Stimulated activated CD4-positive, alpha-beta T cell treated with anti-CD3 and anti-CD28 coated beads, Interleukin-12 subunit alpha, Interleukin-12 subunit beta, amount 100 ng/mL, for 4 hours (primary cell): ENCODE measurements at places on chromosomes 6 and 20.

- DNase-seq = no peak
Observed at GRCh38 chr6:133871131-133871530, 17.8 kb upstream of the TCF21 start.

- DNase-seq = no peak
Observed at GRCh38 chr20:21693322-21693721, 12.1 kb upstream of the PAX1 start.

GRCh38 chr6:148649454-148649963 lies 97.3 kb upstream of the UST start:
- no peak for DNase-seq

GRCh38 chr20:41877911-41878310 lies 259.7 kb upstream of the CHD6 start:
- no peak for DNase-seq

GRCh38 chr6:159142531-159142930 lies 26.7 kb upstream of the FNDC1 start:
- DNase-seq = no peak

- DNase-seq = peak; percentile 61
Observed at GRCh38 chr6:97186416-97186999, 96.5 kb downstream of the MMS22L start.

DNA sequence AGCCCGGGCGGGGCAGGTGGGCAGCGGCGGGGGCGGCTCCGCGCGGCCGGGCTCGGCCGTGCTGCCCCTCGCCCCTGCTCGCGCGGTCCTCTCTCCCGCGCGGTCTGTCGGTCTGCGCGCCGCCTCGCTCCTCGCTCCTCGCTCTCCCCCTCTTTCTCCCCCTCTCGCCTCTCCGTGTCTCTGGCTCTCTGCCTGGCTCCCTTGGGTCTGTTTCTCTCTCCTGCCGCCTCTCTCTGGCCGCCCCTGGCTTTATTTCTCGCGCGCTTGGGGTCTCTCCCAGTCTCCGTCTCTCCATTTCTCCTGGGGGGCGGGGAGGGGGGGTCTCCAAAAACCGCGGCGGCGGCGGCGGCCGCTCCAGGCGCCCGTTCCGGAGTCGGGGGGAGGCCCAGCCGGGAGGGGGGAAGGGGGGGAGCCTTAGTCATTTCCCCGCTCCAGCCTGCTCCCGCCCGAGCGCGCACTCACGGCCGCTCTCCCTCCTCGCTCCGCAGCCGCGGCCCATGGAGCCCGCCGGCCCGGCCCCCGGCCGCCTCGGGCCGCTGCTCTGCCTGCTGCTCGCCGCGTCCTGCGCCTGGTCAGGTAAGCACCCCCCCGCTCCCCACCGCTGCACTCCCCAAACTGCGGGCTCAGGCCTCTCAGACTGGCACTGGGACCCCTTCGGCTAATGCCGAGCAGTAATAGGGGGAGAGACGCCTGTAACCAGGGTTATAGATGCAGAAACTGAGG lies at the start of gene SIRPA:
Gene SIRPA (plus strand): TSS at position 457 of the 723 bp plus-strand sequence. CDS start 41 bp downstream, at position 498.
- no peak for DNase-seq

GRCh38 chr6:21005816-21006570 lies 471.7 kb downstream of the CDKAL1 start:
- no peak for DNase-seq

DNA sequence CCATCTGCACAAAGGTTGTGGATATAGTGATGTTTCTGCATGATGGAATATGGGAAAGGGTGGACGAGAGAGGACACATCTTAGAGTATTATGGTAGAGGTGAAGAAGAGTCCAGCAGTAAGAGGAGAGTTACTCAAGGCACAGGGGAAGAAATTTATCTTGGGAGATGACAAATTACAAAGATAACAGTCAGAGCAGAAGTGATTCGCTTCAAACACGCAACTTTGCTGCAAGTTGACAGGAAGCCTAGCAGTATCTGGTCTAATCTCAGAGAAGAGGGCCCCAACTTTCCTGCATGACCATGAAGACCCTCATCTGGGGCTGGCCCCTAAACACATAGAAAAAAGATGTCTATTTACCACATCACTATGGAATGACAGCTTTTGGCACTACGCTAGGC lies 1.2 kb upstream of the CALHM6 start:
- DNase-seq = no peak

DNA sequence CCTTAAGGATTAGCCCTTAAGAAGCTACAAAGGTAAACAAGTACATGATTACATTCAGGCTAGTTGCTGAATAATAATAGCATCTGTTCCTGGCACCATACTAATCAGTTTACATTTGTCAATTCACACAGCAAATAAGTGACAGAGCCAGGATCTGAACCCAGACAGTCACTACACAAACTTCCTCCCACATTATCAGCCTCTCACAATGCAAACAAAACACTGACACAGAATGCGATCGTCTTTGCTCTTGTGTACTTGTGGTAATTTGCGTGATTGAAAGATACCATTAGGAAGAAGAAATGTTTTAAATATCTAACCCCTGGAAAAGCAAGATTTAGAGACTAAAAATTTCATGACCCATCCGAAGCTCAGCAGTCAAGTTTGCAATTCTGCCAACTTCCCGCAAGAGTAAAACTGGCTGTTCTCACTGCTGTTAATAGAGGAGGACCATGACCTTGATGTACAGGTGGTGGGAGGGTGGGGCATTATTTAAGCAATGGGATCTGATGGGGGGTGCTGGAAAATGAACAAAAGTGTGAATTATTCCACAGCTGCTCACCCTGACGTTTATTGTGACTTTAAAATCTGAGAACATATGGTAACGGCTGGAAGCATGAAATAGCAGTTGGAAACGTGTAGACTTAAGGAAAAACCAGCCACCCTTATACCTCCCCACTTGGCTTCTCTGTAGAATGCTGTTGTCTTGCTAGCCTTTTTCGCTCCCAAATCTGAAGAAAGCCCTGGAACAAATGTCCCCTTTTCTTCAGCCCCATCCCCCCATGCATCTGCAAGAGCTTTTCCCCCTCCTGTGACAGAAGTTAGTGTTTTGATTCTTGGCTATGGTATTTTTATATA lies 95.3 kb upstream of the ARMC2 start:
- no peak for DNase-seq

- no peak for DNase-seq
Observed at GRCh38 chr6:97026298-97026697, 101.8 kb downstream of the KLHL32 start.

DNA sequence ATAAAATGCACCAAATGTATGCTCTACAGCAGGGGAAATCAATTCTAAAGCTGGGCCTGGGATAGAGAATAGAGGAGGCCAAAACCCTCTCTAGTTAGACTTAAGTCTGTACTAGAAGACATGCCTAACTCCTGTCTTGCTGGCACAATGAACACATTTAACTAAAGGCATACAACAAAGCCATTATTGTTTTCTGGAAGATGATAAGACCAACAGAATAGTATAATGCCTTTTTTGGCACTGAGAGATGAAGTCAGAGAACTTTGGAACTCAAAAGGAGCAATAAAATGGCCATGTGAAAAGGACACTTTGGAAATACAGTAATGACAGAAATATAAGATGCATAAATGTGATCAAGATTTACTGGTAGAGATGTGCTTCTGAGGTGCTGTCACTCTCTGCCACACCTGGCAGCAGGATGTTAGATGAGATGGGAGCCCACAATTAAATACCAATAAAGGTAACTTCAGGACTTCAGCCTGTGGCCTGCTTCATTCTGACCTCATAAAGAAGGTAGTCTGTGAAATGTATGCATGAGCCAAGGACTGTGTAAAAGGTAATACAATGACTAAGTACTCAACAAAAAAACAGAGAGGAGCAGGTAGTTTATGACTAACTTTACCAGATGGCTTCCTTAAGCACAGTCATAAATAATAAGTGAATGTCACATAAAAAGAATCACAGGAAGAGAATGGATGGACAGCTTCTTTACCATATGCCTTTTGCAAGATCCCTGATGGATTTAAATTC lies 333.4 kb downstream of the BCKDHB start:
- no peak for DNase-seq

DNA sequence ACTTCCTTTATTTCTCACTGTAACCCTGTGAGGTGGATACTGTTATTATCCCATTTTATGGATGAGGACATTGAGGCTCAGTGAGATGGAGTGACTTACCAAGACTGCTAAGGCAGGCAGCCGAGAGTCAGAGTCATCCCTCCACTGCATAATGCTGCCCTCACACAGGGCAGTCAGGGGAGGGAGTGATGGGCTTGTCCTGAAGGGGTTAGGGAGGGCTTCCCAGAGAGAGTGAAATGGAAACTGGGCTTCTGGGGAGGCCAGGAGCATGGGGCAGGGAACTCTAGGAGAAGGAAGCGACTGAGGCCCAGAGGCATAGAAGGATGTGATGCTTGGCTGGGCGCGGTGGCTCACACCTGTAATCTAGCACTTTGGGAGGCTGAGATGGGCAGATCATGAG lies 31.1 kb downstream of the TM9SF4 start:
- DNase-seq = no peak

- no peak for DNase-seq
Observed at GRCh38 chr6:16414205-16414604, 175.8 kb downstream of the GMPR start.

- no peak for DNase-seq
Observed at GRCh38 chr6:12457094-12457493, 166.9 kb downstream of the EDN1 start.
